ENCODE measurements at places on chromosomes 7 and 10. TPM values are rescaled to one million over a fixed set of nuclear protein-coding genes. Genes with fewer than 3 reads are reported as not detected.

- no peak for DNase-seq
Measured at GRCh38 chr7:116997972-116998371, 44.7 kb downstream of the ST7 start.

- DNase-seq = no peak
Measured at GRCh38 chr7:16447876-16448275, 17.7 kb downstream of the SOSTDC1 start.

DNA sequence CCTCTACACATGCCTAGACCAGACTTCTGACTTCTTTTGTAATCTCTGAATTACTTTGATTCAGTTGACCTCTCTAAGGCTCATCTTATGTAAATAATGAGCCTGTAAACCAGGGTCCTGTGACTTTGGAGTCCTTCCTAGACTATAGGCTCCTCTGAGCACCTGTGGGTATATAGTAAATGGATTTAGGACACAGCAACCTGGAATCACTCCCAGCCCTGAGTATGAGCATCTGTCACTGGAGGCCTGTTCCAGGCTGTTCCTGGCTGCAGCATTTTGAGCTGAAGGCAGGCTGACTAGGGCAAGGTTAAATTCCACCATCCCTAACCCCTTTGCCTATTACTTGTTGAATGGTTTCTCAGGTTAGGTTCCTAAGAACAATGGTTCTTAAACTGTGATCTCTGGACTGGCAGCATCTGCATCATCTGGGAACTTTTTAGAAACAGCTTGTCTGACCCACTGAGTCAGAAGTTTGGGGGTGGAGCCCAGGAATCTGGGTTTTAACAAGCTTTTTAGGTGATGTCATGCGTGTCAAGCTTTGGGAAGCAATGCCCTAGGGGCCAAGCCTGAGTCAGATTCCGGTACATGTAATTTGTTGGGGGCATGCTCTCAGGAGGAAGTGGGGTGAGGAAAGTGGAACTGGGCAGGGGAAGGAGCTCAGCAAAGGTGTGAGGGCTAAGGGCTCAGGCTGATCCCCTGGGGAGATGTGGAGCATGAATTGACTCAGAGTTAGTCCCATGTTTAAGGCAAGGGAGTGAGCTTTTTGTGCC is 28.2 kb downstream of the MINDY4 start:
- DNase-seq = no peak

DNA sequence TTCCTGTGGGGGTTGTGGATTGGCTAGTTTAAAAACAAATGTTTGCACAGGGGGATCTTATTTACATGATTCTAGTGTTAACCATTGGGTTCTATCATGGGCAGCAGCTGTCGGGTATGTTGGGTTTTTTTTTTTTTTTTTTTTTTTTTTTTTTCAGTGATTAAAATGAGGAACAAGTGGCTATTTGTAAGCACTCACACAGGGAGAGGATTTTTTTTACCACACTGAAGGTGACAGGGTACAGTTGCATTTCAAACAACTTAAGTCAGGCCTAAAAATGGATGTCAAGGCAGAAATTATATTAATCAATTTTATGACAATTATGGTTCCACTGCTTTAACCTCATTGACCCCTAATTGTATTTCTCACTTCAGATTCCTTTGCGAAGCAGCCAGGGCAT is 92.8 kb downstream of the CD36 start:
- DNase-seq = no peak

DNA sequence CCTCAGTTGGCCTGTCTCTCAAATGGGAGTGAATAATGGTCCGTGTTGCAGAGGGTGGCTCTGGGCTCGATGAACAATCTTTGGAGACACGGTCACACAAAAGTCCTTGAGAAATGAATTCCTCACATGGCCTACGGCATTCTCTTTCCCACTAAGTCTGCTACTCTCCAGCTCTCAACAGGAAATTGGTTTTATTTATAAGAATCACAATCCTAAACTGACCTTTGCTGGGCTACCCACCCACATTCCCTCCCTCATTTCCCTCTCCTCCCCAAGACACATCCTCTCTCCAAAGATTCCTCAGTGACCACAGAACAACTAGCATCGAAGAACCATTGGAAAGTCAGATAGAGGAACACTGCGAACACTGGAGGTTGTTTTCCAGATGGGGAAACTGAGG is 4.7 kb downstream of the AFAP1L2 start:
- no peak for DNase-seq

DNA sequence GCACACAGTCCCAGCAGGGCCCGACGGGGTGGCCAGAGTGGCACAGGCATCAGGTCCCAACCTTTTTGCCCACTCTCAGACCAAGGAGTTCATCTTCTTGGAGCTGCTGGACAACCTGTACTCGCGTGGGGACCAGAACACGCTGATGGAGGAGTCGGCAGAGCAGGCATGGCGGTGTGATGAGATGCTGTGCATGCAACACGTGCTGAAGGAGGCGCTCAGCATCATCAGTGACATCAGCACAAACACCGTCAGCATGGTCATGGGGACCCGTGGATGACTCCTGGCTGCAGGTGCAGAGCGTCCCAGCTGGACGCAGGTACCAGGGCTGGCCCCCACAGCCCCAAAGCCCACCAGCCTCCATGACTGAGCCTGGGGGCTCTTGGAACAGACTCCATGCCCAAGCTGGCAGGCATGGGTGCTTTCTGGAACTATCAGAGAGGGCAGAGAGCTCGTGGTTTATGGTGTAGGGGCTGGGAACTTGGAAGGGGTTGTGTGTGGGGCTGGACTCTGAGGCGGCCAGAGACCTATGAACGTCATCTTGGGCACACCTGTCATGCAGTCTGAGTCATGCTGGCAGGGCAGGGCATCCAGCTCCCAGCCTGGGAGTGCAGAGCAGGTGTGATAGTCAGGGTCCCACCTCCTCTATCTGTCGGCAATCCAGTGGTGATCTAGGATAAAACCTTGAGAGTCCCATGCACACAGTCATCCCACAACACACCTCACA is 8.2 kb upstream of the MTPAP start:
- DNase-seq = no peak

DNA sequence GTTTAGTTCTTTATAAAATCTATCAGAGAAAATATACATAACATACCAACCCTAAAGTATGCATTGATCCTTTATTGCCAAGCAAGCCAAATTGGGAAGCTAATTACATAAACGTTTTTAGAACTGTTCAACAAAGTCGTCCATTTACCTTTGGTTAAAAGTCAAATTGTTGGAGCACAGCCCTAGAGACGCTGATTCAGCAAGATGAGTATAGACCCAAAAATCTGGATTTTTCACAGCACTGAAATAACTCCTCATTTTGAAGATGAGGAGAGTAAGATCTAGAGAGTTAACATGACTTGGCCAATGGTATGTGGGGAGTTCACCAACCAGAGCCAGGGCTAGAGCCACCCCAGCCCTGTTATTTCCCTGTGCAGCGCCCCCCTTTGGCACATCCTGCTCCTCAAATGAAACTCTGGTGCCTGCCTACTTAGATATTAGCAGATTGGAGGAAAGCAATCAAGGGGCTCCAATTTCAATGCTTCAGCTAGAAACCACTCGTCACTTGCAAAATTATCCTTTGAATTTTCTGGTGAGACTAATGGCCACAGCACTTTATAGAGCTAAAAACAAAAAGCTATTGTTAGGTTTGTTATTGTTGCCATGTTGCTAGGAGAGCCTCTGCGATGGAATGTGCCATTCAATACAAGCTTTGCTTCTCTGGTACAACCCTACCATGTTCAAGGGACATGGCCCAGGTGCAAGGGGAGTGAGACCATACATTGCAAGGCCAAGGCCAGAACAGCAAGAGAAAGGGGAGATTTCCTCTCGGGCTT is 132.6 kb upstream of the ZEB1 start:
- no peak for DNase-seq

- no peak for DNase-seq
Measured at GRCh38 chr10:38027986-38028385, 17.5 kb downstream of the ZNF33A start.

DNA sequence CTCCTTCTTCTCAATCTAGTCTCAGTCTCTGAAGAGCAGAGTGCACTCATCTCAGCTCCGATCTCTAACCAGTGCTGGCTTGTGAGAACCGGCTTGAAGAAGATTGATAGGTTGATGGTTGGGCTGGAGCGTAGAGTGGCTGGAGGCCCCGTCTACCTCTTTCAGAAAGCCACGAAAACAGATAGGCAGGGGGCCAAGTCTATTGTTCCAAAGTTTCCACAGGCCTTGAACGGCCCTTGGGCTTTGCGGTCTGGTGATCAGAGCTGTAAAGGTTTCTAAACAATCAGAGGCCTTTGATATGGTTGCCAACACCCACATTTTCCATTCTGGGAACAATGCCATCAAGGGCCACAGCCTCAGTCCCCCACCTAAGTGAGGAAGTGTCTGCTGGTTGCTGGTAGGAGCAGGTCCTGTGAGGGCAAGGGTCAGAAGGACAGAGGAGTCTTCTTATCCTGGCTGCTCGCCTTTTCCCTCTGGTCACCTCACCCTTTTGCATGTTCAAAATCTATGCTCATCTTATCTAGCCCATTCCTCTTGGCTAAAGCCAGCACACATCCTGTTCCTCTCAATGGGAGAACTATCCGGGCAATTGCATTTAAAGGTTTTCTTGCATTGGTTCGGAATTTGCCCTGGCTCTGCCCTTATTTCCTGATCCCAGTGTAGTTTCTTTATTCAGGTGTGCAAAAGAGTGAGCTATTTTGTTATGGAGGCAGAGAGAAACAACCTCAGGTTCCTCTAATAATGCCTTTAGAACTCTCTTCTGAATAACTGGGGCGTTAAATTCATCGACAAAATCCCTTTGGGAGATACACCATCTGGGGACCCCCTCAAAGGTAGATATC is 70.3 kb upstream of the KMT2E start:
- DNase-seq = peak; percentile 95

- DNase-seq = no peak
Measured at GRCh38 chr7:66571568-66571967, 57.1 kb upstream of the KCTD7 start.

DNA sequence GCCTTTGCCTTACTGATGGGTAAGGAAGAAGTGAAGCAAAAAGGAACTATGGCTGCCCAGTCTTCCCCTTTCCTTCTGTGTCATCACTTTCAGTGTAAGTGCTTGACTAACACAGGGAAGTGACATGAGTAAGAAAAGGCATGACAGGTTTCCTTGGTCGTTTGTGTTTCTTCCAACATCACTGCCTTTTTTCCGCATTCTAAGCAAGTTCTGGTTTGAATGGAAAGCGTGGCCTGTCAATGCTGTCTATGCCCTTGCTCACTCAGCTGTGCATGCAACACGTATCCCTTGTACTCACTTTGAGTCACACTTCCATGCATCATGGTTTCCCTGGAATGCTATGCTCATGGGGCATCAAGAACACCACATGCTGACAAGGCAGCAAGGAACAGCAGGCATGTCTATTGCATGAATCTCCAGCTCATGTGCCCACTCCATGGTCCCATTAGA is 111.8 kb downstream of the OAT start:
- no peak for DNase-seq

DNA sequence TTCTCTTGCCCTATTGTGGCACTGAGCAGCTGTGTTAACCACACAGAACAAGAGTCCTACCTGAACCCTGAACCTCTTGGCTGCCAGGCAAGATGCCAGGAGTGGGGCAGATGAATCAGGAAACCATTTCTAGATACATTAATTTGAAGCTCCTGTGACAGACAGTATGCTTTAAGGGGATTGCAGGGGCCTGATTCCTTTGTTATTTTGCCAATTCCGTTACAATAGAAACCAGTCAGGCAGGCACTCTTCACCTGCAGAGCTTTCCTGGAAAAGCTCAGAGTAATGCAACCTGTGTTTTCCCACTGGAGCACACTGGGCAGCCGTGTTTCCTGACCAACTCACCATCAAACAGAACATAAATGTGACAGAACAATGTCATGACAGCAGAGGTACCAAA is 233.1 kb downstream of the BMPER start:
- no peak for DNase-seq

DNA sequence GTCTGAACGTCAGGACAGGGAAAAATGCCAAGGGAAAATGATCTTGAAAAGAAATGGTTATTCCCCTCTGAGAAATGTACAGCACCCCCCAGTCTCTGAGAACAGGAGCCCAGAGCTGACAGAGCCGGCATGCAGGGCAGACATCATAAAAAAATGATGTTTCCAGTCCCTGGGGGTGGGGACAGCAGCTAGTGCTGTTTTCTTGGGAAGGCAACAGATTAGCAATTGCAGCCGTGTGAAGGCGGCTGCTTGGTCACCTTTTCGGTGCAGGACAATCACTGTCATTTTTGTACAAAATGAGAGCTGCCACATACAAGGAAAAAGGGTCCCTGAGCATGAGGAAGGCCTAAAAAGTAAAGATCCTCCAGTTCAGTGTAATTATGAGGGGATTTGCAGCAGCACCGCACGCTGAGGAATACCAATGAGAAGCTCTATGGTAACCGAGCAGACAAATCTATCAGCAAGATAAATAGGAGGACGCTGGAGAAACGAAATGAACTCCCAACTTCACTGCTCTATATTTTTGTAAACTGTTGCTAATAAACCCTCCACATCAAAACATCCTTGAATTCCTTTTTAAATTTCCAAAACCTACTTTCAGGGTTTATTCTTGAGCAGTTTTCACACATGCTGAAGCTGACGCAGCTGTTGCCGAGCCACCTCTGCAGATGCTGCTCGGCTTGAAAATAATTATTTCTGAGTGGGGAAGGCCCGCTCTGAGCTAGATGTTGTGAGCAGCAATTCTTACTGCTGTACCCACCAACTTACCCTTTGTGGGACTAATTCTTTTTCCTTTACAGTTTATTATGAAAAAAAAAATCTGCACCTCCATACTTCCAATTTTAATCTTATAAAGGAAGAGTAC is 98.2 kb upstream of the NEBL start:
- peak; percentile 7 for DNase-seq

DNA sequence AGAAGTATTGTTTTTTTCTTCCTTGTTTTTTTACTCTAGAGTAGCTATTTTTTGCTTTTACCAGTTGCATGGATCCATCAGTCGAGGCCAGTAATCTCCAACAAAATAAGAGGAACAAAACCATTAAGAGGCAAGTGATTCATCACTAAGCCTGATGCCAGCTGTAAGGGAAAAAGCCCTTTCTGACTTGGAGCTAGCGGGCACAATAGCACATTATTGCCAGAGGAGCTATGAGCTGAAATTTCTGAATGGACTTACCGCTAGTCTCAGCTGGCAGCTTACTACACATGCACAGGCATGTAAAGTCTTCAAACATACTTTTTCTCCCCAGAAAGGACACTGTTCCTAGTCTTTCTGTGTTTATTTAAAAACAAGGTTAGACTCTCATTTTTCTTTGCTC is 41.6 kb upstream of the PTPRZ1 start:
- DNase-seq = no peak

ACSL5 gene
- polyA plus RNA-seq = 361 TPM

NUTM2B gene
- 1.3 TPM for polyA plus RNA-seq

RELN gene
- 5.0 TPM for polyA plus RNA-seq

TEX47 gene
- polyA plus RNA-seq = not detected

MACC1 gene
- polyA plus RNA-seq = 50.2 TPM

CRYGN gene
- 0.36 TPM for polyA plus RNA-seq

PMPCB gene
- polyA plus RNA-seq = 90.5 TPM

DPP6 gene
- polyA plus RNA-seq = 7.8 TPM

SPDYE9 gene
- polyA plus RNA-seq = 0.37 TPM

NRBF2 gene
- 37.9 TPM for polyA plus RNA-seq
